B cell (primary cell): ENCODE measurements at places on chromosomes 3 and 15.

DNA sequence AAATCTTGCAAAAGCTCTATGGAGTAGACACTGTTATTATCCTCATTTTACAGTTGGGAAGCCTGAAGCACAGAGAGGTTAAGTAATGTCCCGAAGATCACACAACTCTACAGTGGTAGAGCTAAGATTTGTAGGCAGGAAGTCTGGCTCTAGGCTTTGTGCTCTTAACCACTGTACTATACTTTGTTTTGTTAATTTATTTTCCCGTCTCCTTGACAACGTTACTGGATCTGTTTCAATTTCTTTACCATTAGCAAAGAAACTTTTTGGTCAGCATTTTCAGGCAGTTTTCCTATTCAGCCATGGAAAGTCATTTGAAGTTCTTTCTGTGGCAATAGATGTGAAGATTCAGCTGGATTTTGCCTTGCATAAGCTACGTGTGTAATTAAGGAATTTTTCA, 51.7 kb downstream of the OTOL1 start:
- DNase-seq = no peak

- peak; percentile 61 for DNase-seq
These were observed 22.0 kb upstream of the TATDN2 start for GRCh38 chr3:10226293-10226692.

- DNase-seq = no peak
These were observed 521.2 kb downstream of the ZIC1 start for GRCh38 chr3:147930232-147930807.

GRCh38 chr3:115808244-115808643, 184.9 kb downstream of the GAP43 start:
- no peak for DNase-seq

DNA sequence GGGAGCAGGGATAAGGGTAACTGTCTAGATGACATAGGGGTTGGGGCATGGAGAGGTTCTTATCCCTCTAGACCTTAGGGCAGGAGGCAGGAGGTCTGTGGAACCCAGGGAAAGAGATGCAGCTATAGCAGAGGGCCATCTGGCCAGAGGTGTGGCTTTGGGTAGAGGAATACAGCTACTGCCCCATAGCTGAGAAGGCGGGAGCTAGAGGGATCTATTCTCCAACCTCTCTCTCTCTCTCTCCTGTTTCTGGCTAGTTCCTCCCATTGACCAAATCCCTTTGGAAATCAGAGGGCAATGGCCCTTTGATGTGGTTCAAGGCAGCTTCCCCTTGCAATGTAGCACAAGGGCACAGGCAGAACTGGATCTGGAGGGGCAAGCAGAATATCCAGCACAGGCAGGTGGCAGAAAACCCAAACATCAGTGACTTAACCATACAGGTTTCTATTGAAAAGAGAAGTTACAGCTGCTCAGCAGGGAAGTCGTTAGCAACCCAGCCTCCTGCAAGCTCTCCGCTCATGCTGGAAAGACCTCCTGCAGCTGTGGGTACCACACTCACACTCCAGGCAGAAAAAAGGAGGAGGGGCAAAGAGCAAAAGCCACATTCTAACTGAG, 22.3 kb upstream of the LMOD3 start:
- no peak for DNase-seq

DNA sequence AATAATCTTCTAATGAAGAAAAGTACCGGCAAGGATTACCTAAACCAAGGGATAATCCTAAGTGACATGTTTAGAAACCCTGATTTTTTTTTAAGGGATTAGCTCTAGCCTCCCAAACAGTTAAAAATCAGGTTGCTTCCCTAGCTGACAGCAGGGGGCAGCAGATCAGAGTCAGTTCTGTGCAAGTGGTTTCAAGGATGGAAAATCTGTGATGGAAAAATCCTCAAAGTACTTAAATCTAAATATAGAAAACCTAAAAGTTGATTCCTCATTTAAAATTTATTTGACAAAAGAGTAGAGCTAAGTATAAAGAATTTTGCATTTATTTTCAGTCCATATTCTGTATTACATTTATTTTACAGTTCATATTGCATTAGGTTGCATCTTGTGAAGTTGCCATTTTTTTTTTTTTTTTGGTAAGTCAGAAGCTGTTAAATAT, 107.6 kb downstream of the PEX5L start:
- DNase-seq = peak; percentile 40

DNA sequence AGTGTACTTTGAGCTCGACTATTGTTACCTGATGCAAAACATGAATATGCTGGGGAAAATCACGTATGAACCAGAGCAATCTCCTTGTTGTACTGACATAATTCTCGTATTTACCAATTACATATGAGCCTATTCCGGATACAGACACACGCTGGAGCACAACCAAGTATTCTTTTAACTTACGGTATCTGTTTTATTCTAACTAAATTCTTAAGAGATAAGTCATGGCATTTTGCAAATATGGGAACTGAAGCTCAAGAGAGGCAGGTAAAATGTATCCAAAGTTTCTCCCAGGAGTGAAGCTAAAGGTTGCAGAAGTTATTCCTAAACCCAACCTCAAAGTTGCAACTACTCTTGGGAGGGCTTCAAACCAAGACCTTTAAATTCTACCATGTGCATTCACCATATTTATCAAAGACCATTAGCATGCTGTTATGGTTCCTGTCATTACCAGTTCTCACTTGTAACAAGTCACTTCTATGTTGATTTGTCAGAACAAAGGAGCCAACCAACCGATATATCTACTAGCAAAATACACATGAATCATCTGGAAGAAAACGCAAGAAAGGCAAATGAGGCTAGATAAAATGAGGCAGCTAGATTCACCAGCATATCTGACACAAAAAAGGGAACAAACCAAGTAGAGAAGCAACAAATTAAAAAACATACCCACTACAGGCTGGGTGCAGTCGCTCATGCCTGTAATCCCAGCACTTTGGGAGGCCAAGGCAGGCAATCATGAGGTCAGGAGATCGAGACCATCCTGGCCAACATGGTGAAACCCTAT, 17.8 kb downstream of the TBL1XR1 start:
- peak; percentile 20 for DNase-seq

DNA sequence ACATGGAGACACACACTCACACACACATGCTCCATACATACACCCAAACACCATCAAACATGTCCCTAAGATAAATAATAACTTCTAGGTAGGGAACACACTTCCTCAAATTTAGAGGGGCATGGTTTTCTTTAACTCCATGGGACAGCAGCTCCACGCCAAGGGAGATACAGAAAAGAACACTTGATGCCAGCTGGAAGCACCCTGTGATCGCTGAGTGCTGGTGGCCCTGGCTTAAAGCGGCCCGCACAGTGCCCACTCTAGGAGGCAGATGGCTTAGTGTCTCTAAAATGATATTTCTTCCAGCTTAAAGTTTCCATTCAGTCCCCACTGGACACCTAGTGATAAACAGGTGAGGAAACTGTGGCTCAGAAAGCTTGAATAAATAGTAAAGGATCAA, 232.9 kb downstream of the UACA start:
- DNase-seq = no peak

DNA sequence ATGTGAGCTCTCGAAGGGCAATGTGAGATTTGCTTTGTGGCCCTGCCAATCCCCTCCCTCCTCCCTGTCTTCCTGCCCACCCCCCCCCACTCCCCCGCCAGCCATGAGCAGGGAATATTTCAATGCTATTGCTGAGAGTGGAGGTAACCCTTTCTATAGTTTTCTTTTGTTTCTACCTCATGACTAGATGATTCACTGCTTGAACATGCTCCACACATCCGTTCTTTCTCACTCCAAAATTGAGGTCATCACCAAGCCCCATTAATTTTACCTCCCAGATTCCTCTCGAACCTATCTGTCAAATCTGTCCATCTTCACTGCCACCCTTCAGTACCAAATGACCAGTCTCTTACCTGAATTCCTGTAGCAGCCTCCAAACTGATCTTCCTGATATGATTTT, 12.2 kb downstream of the ZNF774 start:
- DNase-seq = no peak

DNA sequence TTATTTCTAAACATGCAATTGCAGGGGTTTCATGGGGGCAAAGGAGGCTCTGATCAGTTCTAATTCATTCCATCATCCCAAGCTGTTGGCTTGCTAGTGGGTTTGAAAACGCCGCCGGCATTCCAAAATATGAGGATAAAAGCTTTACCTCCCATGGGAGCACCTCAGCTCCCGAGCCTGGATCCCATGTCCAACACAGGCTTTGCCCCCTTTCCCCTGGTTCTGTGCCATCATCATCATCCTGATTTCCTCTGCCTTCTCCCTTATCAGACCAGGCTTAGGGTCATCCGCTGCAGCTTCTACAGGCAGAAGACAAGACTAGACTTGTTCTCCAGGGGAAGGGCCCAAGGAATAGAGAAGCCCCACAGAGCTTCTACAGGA, 25.4 kb downstream of the SH3BP5 start:
- DNase-seq = no peak

DNA sequence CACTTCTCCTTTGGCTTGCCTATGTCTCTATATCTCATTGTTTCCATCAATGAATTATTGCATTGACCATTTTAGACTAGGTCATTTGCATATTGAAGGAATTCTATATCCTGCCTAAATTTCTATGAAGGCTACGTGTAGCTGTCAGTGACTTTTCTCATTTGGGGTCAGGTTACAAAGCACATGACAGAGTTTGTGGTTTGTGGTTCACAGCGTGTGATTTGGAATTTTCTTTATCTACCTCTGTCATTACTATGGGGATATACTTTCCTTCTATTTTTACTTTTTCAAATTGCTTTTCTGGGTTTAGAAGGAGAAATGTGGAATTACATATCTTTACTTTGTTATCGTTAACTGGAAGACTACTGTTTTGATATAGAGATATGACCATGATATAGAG, 317.3 kb upstream of the CFAP20DC start:
- no peak for DNase-seq

GRCh38 chr15:83472797-83473196, 25.7 kb downstream of the SH3GL3 start:
- no peak for DNase-seq

GRCh38 chr3:42686832-42687650, 1.7 kb downstream of the KLHL40 start:
- no peak for DNase-seq

DNA sequence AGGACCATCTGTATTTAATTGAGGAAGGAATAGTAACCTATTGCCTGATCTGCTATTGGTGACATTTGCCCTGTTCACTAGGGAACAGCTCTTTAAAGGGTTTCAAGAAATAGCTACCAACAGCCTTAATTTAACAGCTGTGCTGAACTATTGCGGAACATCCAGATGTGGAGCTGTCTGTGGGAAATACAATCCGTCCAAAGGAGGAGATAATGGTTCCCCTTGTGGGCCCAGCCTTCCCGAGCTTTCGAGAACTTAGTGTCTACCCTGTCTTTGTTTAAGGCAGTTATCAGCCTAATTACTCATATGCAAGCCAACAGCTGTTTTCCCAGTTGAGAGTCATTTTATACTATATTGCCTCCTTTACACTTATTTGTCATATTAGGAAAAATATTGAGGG, 398.6 kb downstream of the WDR72 start:
- DNase-seq = no peak

DNA sequence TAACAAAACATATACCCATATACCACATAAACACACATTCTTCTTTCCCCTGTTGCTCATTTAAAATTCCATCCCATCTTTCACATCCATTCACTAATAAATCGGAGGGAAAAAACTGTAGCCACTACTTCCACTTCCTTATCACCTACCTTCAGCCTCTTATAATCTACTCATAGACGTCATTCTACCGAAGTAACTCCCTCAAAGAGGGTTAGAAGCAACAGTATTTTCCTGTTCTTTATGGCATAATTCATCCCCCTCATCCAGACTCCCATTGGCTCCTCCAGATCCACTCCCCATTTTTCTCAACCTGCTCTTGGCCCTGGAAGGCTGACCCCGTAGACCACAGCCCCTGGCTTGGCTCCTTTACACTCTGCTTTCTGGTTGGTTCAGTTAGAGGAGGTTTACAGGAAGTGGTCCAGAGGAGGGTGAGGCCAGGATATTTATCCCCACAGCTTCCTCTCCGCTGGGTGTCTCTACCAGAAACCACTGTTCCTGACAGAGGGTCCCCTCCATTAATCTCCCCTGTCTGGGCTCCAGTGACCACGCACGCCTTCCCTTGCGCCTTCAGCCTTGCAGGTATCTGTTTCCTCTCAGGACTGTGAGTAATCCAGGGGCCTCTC, 46.3 kb downstream of the FMN1 start:
- DNase-seq = no peak

- no peak for DNase-seq
These were observed 73.2 kb downstream of the AAGAB start for GRCh38 chr15:67181221-67181639.

DNA sequence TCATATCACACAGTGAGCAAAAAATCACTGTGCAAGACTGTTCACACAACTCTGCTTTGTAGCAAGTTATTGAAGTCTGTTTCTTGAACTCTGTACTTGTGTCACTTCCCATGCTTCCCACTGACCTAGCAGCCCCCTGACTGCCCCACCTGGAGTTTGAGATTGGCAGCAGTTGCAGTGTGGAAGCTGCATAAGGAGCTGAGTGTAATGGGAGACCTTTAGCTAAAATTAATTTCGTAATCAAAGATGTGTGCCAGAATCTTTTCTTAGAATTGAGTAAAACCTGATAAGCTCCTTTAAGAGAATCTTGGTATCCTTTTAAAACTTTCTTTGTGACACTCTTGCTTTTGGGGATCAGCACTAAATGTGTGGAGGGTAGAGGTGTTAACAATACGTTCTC, 42.8 kb downstream of the NKIRAS1 start:
- DNase-seq = no peak

GRCh38 chr3:38110314-38111050, 26.4 kb downstream of the ACAA1 start:
- DNase-seq = no peak

DNA sequence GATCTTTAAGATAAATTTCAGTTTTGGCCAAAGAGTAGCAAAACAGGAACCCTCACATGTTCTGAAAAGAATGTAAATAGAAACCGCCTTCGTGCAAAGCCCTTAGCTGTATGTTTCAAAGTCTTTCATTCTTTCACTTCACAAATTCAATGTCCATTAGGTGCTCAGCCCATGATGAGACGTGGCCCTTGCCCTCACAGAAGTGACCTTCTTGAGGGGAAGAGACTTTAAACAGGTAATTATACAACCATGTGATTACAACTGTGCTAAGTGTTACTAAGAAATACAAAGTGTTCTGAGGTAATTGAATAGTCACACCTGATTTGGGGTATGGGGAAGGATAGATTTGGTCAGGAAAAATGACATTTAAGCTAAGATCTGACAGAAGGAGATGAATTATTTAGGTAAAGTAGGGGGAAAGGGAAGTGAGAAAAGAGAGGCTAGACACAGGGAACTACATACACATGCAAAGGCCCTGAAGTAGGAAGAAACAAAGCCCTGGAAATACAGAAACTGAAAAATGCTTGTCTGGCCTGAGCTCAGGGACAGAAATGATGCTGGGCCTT, 19.6 kb downstream of the HSPBAP1 start:
- no peak for DNase-seq

DNA sequence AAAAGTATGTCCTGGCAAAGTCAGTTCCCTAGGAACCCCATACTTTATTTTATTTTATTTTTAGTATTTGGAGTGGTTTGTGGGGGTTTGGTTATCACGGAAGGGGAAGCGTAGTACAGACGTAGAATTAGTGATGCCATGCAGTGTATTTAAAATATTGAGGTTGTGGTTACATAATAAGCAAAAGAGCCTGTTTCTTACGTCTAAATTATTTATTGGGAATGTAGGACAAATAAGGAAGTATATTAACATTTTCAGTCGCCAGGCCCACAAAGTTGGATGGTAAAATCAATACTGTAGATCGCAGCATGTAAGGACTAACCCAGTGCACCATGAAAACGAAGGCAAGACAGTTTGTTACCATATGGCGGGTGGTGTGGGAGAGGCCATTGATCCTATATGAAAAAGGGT, 558 bp downstream of the DTWD1 start:
- peak; percentile 36 for DNase-seq

GRCh38 chr15:80265021-80265420, 13.0 kb upstream of the CTXND1 start:
- DNase-seq = no peak

GRCh38 chr15:74988007-74988800, 7.2 kb upstream of the SCAMP5 start:
- DNase-seq = no peak
